Kidney epithelial cell (primary cell): ENCODE measurements at places on chromosomes 7 and 10.

GRCh38 chr10:124240839-124241291 is 147.5 kb upstream of the CHST15 start:
- DNase-seq, result no peak

DNA sequence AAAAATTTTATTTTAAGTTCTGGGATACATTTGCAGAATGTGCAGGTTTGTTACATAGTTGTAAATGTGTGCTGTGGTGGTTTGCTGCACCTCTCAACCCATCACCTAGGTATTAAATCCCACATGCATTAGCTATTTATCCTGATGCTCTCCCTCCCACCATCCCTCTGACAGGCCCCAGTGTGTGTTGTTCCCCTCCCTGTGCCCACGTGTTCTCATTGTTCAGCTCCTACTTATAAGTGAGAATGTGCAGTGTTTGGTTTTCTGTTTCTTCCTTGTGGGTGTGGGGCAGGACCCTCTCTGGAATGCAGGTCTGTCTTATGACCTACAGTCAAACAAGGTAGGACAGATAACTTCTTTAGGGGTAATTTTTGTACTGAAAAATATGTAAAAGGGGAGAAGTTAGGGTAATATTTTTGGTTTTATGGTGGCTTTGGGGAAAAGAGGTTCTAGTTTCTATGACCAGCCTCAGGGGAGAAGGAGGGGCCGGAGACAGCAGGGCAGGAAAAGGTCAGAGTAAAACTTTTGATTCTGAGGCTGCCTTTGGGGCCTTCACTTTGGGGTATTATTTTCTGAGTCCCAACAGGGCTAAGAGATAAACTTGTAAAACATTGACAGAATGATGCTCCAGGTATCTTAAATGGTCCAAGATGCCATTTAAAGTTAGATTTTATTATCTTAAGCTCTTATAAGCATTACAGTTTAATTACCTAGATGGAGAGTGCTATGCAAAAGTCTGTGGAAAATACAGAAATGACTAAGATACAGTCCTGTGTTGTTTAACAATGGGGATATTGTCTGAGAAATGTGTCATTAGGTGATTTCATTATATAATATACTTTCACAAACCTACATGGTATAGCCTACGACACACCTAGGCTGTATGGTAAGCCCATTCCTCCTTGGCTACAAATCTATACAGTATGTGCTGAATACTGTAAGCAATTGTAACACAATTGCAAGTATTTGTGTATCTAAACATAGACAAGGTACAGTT is 354.8 kb downstream of the ABCA13 start:
- DNase-seq, result no peak

DNA sequence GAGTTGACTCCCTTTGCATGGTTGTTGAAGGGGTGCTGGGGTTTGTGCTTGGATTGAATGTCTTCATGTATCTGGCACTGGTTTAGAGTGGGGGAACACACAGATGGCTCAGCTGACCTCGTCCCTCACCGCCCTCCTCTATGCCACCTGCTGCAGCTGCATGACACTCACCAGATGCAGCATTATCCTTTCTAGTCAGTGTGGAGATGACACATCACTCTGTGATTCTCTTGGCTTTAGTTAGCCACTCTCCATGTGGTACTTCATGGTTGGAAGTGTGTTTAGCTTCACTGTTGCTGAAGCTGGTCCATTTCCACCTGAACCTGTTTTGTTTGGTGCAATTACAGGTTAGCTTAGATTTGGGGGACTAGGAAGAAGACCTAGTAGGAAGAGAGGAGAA is 56.3 kb upstream of the BMPER start:
- no peak for DNase-seq

- no peak for DNase-seq
These were observed 140.1 kb upstream of the UNC5B start for GRCh38 chr10:71072131-71072822.
